ENCODE measurements at places on chromosomes 13 and 19.

DNA sequence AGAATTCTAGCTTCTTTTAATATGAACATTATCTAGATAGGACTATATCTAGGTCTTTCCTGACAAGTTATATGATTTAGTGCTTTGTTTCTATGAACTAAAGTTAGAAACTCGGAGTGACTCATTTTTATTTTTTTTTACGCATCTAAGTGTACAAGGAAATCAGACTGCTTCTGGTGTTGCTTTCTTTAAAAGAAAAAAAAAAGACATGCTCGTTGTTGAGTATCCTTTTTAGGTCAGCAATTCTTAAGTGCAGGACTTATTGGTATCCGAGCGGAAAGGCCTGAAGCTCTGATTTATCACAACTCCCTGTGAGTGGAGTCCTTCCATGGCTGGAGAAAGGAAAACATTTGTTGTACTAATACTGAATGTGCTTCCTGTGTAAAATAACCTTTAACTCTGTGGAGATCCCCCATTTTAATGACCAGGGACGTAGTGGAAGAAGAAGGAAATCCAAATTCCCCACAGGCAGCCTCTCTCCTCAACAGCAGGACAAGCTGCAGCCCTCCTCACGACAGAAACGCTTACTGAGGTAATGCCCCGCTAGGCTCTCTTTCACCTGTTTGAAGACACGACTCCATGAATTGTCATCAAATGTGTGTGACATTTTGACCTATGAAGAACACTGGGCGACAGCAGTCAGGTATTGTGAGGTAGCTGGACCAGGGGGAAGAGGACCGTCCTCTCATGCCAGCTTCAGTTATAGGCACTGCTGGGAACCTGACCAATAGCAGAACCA lies 17.9 kb upstream of the POMP start:
- no peak for DNase-seq

DNA sequence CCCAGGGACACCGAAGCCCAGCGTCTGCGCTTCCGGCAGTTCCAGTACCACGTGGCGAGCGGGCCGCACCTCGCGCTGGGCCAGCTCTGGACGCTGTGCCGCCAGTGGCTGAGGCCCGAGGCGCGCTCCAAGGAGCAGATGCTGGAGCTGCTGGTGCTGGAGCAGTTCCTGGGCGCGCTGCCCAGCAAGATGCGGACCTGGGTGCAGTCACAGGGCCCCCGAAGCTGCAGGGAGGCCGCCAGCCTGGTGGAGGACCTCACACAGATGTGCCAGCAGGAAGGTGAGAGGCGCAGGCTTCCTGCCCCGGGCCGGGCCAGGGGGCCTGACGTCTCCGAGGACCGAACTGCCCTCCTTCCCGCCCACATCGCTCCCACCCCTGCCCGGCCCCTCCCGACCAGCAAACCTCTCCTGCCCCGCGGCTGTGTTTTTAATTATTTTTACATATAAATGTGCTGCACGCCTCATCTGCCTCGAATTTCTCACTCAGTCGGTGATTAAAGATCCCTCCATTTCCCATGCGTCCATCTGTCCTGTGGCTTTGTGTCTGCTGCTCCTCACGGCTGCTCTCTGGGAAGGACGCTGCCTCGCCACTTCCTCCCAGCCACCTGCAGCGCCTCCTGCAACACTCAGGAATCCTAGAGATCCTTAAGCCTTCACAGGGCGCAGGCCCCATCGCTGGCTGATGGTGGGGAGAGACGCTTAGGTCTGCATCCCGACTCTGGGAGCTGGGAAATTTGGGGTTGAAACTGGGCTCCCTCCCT lies 4.3 kb downstream of the ZSCAN1 start:
- DNase-seq, result no peak

DNA sequence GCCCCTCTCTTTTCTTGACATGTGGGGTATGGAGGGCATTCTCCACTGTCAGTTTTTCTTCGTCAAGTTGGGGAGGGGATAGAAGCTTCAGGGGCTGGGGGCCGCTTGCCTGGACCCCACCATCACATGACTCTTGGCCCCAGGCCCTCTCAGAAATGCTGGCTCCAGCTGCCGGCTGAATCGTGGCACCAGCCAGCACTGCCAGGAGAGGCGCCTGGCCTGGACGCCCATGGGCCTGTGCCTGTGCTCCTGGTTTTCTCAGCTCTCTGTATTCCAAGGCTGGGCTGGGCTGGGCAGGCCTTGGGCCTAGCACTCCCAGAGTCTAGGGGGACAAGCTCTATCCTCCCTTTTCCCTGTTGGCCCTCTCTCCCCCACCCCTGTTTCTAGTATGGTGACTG lies 38.6 kb downstream of the LYL1 start:
- DNase-seq, result no peak

- no peak for DNase-seq
These were observed 220.5 kb downstream of the RBM26 start for GRCh38 chr13:79185580-79185979.

DNA sequence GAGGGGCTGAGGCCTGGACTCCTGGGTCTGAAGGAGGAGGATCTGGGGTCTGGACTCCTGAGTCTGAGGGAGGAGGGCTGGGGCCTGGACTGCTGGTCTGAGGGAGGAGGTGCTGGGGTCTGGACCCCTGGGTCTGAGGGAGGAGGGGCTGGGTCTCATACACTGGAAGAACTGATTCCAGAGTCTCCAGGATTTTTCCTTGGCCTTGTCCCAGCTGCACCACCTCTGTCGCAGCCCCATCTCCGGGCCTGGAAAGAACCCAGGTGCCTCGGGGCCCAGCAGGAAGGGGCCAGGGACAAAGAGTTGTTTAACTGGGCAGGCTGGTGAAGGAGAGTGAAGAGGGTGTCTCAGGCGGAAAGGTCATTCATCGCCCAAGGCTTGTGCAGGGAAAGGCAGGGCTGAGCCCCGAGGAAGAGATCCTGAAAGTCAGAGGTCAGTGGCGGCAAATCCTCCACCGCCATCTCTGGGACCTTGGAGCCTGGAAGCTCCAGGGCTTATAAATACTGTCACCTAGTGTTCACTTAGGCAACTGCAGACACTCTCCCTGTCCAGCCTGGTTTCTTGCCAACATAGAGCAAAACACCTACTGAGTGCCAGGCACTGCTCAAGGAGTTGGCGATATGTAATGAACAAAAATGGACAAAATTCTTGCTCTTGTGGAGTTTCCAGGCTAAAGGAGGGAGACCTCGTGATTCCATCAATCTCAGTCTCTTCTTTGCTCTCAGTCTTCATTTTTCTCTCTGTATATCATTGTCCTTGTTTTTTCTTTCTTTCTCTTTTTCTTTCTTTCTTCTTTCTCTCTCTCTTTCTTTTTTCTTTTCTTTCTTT lies 4.4 kb upstream of the KCNN4 start:
- DNase-seq, result peak; percentile 49

GRCh38 chr13:110426735-110427134 lies 119.7 kb downstream of the COL4A2 start:
- DNase-seq, result no peak

GRCh38 chr19:367561-367960 lies 23.0 kb upstream of the MIER2 start:
- DNase-seq, result no peak

DNA sequence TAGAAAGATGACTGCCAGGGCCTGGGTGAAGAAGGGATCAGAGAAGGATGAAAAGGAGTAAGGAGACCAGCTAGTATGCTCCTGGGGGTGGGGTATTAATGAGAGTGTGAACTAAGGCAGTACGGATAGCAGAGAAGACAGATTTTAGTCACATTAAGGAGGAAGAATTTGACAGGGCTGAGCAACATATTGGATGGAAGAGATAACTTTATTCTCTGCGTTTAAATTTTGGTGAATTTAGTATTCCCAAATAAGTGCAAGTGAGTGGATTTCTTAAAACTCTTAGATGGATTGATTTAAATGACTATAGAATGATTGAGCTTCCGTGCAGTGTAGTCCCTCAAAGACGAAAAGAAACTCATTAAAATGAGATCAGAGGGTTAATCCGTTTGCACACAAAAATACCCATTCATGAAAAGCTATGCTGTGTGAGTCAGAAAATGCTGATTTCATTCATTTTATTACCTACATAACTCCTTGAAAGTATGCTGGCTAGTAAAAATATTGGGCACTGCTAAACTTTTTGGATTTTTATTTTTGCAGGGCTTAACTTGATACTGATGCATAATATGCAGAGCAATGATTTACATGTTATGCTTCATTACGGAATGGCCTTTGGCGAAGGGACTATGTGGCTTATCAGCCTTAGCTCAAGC lies 54.1 kb downstream of the WDFY2 start:
- no peak for DNase-seq

GRCh38 chr13:31038834-31039552 lies 106.5 kb downstream of the TEX26 start:
- peak; percentile 11 for DNase-seq

- peak; percentile 46 for DNase-seq
These were observed 38.9 kb downstream of the ALOX5AP start for GRCh38 chr13:30774214-30774730.

DNA sequence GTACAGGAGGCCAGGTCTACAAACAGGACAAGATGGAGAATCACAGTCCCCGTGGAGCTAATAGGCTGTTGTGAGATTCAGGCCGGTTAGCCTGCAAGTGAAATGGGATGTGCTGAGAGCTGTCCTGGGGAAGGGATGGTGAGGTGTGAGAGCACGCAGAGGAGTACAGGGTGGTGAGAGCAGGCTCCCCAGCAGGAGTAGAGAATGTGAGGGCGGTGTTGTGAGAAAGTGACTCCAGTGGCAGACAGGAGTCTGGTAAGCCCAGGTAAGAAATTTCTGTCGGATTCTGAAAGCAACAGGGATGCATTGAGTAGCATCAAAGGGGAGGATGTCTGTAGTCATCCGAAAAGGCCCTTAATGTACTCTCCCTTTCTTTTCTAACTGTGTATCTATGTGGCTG lies 50.7 kb upstream of the GPR183 start:
- no peak for DNase-seq

- DNase-seq, result no peak
These were observed 3.8 kb downstream of the BCAT2 start for GRCh38 chr19:48806818-48807589.

DNA sequence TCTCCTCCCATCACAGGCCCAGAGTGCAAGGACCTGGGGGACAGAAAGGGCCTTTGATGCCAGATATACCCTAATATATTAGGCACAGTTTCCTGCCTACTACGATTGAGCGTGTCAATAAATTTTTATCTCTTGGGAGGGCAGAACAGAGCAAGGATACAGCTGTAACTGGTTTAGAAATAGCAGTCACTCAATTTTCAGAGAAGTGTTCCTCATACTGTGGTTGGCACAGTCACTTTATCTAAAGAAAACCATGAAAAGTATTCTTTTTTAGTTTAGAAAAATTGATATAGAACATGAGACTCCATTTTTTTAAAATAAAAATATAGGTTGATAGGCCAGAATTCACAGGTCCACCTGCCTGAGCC lies 460 bp upstream of the ZNF155 start:
- no peak for DNase-seq

DNA sequence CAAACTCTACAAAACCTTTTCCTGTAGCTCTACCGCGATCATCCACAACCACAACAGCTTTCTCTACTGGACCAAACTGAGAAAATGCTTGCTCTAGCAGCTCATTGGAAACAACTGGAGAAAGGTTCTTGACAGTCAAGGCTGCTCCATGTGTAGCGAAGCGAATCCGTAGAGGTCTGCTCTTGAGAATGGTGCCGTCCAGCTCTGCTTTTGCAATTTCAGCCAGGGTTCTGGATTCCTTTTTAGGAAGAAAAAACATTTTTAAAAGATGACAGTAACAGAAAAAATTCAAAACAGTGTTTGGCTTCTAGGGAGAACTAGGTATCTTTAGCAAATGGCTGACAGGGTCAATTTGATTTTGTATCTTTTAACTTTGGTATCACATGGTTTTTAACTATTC lies 10.4 kb downstream of the PSPC1 start:
- no peak for DNase-seq

GRCh38 chr13:112761701-112762689 lies 72.2 kb downstream of the ATP11A start:
- DNase-seq, result no peak

DNA sequence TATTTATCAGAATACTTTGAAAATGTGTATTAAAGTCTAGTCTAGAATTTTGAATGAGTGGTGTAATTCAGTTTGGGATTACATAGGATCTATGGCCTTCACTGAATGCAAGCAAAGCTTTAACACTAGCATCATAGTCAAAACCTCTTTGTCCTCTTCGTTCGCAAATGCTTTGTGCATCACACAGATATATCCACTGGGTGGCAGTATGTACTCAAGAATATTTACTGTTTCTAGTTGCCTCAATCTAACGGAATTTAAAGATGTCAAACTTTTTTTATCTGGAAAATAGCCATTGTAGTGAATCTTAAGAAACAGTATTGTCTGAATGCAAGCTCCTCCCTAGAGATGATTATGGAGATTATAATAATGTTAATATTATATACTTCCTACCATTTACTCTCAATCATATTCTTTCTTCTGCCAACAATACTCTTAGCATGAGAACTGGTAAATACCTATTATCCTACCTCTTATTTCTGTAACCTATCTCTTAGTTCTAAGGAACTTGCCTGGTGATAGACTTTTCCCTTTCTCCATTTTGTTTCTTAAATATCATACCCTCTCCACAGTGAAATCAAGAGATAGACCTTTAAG lies 25.8 kb downstream of the LACC1 start:
- DNase-seq, result peak; percentile 6

DNA sequence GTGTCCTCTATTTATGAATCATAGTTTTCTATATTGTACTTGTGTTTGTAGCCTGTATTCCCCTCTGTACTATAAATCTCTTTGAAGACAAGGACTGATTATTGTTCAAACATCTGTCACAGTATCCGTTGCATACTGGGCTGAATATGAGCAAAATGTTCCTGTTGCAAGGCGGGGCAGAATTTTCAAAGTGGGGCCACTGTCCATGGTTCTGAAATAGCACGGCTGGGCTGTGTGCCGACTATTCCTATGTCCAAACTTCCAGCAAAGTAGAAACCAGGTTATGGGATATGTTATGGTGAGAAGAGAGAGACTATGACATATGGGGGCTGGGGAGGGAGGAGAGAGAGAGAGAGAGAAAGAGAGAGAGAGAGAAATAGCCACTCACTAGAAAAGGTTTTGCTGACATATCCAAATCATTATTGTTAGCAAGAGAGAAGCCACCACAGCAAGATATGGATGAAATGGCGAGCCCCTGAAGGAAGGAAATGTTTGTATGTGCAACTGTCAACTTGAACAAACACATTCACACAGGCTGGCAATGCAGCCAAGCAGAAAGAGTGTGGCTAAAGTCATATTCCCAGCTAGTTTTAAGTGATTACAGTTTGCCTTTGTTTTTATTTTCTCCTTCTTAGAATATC lies 107.0 kb upstream of the GPR12 start:
- DNase-seq, result no peak

- DNase-seq, result no peak
These were observed 221.1 kb downstream of the TDRD3 start for GRCh38 chr13:60617991-60618733.

GRCh38 chr19:18904334-18905057 lies 8.5 kb upstream of the CERS1 start:
- no peak for DNase-seq

- DNase-seq, result no peak
These were observed 9.1 kb downstream of the PNPLA6 start for GRCh38 chr19:7544626-7545025.
